Keratinocyte (primary cell): ENCODE measurements at places on chromosomes 11 and 22.

DNA sequence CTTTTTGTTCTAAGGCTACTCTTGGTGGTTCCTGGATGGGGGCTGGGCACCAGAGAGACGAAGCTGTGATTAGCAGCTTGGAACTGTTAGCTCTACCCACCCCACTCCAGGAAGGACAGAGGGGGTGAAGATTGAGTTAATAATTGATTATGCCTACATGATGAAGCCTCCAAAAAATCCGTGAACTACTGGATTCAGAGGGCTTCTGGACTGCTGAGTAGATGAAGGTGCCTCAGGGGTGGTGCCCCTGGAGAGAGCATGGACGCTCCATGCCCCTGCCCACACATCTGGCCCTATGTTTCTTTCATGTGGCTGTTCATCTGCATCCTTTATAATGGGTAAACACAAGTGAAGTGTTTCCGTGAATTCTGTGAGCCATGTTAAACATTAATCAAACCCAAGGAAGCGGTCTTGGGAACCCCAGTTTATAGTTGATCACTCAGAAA lies 47.3 kb upstream of the CYP2D6 start:
- no peak for DNase-seq

DNA sequence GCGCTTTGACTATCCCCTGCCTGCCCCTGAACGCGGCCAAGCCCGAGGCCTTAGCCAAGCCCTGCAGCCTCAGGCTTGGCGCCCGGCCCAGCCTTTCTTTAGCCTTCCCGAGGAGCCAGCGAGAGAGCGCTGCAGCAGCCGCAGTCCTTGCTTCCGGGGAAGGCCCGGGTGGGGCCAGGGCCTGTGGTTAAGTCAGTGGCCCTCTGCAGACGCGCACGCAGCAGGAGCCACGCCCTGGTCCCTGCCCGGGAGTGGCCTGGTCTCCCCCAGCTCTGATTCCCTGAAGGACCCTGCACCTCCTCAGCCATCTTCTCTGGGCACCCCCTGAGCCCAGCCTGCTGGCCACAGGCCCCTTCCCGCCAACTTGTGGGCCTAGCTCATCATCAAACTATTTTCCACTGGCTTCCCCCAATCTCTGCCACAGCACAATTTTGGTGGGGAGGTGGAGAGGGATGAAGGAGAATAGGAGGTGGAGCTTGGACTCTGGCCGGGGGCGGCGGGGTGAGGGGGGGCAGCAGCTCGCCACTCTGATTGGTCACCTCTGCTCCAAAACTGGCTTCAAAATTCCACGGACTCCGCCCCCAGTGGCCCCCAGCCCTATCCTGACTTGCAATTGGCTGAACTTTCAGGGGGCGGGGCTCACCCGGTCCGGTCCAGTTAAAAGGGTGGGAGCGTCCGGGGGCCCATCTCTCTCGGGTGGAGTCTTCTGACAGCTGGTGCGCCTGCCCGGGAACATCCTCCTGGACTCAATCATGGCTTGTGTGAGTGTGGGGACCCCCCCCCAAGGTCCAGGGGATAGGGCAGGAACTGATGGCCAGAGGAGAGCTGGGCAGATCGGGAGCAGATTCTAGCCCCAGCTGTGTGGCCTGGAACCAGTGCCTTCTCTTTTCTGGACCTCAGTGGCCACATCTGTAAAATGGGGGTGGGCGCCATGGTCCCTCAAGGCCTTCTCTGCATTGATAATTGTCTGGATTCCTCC lies at the start of gene LGALS1:
Gene LGALS1, plus strand, starts transcription at position 686 of the 979 bp plus-strand sequence. Its CDS starts 67 bp downstream, at position 753.
- peak; percentile 59 for DNase-seq

DNA sequence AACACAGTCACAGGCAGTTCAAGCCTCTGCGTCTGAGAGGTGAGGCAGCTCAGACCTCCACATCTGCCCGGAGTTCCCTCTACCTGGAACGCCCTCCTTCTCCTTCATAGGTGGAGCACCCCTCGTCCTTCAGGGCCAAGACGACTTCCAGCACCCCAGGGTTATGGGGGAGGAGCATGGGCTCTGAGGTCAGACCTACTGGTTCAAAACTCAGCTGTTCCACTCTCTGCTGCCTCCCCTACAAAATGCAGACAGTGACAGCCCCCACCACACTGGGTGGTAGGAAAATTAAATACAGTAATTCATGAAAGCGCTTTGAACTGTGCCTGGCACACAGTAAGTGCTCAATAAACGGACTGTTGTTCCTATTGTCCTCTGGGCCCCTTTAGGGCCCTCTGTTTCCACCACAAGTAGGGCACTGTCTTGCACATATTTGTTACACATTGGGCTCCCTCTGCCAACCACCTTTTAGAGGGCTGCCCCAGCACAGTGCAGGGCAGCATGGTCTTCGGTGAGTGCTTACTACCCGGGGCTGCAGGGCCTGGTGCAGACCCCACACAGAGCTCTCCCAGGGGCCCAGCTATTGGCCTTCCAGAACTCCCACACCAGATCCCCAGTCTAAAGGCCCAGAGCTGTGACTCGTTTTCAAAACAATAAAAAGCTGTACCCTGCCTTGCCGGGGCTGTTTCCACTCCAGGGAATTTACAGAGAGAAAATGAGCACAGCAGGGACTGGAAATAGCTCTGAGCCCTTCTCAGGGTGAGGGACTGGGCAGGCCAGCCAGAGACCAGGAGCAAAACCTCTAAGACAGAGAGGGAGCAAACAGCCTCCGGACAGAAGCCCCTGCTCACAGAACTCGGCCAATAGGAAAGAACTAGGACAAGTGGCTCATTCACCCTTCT lies 2.5 kb downstream of the TMEM184B start:
- no peak for DNase-seq

DNA sequence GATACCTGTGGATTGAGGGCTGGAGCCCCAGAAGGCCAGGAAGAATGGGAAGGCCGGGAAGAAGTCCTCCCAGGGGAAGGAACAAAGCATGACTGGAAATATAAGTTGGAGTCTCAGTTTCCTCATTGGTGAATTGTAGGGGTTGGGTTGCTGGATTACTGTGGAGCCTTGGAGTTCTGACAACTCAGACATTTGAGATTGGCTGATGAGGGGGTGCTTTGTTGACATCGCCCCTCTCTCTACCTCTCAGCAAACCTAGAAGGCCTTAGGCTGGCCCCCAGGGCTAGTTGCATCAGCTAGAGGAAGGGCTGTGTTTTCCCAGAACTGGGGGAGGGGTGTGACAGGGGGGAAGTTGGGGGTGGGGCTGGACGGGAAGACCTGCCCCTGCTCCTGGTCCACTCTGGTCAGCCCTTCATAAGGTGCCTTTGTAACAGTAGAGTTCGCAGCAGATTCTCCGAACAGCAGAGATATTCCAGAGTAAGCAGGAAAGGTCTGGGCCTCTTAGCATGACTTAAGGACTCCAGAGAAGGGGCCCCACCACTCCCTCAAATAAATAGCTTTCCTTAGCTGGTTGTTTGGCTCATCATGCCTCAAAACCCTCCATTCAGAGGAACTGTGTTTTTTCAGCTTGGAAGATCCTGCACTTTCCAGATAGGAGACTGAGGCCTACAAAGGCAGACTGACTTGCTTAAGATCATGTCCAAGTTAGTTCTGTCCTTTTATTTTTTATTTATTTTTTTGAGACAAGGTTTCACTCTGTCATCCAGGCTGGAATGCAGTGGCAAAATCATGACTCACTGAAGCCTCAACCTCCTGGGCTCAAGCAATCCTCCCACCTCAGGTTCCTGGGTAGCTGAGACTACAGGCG lies 12.5 kb upstream of the THRSP start:
- DNase-seq, result no peak

- DNase-seq, result peak; percentile 90
These were observed at the start of gene PLA2G6 for GRCh38 chr22:38181453-38182200. Gene PLA2G6, minus strand, starts transcription at chr22:38181830. Its CDS starts 12,404 bp downstream, at chr22:38169426.

GRCh38 chr22:41893591-41894375 lies 21.1 kb downstream of the SHISA8 start:
- no peak for DNase-seq

GRCh38 chr11:133636711-133637355 lies 104.5 kb upstream of the OPCML start:
- DNase-seq, result no peak

- DNase-seq, result no peak
These were observed 1323.0 kb downstream of the BRD1 start for GRCh38 chr22:48504519-48505140.

- DNase-seq, result no peak
These were observed 20.1 kb downstream of the OOSP3 start for GRCh38 chr11:59898650-59899049.

GRCh38 chr11:60130496-60130895 lies 42.0 kb downstream of the MS4A2 start:
- DNase-seq, result no peak

DNA sequence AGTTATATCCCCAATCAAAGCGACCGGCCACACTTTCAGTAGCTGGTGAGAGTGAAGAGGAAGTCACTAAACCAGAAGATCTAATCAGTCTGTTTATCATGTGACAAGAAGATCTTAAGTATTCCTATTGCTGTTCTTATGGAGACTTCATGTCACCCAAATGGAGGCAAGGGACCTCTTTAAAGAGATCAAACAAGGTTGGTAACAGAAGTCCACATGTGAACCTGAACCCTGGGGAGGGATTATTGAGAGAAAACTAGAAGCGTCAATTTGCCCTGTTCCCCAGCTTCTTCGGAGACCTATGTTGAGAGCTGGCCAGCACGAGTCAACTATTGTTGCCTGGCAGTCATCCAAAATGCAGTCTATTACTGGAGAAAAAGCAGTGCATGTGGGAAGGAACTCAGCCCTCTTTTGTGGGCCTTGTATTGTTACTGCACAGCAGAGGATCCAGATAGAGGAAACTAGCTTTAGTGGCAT lies 76.9 kb upstream of the CTSC start:
- DNase-seq, result no peak

DNA sequence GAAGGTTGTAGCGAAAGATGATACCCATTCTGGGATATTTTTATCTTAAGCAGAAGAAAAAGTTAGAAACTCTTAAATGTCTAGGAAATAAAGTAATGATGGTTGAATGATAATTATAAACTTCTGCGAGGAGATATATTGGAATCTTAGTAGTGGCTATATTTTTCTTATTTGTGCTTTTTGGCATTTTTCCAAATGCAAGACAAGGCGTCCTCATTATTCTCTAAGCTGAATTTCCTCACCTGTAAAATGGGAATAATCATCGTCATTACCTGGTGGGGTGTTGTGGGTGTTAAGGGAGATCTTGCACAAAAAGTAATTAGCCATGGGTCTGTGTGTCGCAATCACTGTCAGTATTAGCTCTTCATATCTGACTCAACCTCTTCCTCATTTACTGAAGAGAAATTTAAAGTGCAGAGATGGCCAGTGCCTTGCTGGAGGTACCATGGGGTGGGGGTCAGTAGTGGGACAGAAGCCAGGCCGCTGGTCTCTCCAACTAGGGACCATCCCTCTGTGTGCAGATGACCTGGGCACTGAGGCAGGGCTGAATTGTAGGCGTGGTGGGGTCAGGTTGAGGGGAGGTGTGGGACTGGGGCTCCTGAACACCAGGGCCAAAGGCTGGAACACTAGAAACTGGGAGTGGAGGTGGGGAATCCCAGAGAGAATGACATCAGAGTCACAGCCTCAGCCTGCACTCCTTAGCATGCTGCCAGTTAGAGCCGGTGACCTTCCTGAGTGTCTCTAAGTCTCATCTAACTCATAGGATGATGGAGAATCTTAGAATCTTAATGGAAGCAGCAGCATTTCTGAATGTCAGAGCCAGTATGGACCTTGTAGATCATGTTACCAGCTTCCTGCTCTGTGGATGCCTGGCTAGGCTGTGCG lies 4.1 kb downstream of the PITPNM1 start:
- DNase-seq, result no peak

DNA sequence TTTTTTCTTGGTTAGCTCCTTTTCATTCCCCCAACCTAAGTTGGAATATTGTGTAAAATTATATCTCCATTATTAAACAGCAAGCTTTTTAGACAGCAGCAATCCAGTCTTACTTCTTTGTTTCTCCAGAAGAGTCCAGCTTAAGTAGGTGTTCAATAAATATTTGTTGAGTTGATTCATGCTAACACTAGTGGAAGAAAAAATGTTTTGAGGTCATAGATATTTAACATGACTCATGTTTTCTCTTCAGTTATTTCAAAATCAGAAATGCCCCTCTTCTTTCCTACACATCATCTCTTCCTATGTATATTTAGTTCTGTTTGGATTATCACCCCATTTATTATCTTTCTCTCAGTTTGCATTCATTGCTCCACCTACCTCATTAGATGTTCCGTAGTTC lies 20.3 kb downstream of the CCDC83 start:
- no peak for DNase-seq

DNA sequence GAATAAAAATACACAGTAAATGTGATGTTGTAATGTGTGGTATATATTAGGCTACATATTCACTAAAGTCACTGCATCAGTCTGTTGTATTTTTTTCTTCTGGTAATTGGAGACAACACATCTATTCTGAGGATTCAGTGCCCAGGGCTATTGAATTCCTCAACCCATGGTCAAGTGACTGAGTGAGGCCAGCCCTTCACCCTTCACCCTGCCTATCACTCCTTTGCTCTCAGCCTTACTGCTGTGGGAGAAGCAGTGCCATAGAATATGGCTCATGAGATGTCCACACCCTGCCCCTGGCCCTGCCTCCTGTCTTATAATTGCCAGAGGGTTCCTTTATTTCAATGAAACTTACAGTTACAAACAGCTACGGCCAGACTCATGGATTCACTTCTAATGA lies 295.6 kb downstream of the NTM start:
- no peak for DNase-seq

- DNase-seq, result no peak
These were observed 773.2 kb downstream of the DLG2 start for GRCh38 chr11:84853841-84854497.

DNA sequence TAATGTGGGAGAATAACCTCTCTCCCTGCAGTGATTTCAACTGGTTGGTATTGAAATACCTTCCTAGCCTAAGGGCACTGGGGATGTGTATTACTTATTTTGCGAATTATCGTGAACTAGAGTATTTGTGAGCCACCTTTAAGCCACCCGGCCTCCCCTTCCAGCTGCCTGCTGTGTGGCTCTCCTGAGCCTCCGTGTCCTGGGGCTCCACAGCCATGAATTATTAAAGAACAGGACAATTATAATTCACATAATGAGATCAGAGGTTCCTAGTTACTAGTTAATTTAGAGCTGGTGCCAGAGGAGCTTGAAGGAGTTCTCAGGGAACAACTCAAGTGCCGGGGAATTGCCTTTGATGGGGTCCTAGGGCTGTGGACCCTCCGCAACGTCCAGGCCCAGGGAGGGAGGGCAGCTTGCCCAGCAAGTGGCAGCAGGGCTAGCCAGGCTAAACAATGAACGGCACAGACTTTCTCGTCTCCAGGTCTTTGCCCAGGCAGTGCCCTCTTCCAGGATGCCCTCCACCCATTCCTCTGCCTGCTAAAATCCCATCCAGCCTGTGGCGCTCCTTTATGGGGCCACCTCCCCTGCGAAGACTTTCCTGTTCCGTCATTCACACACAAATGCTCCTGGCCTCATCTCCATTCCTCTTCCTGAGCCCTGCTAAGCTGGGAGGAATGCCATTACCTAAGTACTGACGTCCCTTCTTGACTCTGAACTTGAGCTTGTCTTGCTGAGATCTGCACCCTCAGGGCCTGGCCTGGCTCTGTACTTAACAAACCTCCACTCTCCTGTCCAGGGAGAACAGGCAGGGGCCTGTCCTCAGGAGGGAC lies 91.5 kb downstream of the RTL6 start:
- no peak for DNase-seq
